ENCODE measurements at places on chromosomes 3 and 15.

DNA sequence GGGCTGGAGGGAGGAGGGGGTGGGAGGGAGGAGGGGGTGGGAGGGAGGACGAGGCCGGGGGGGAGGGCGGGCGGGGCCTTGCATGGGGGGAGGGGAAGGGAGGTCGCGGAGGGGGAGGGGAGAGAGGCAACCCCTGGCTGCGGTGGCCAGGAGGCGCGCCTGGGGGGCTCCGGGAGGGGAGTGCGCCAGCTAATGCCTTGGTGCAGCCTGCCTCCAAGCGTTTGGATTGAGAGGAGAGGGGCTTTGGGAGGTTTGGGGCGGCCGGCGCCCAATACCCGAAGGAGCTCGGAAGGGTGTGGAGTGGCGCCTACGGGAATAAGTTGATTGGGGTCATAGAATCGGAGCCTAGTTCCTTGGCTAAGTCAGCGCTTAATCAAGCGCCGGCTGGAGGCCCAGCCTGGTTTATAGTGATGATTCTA is 557 bp downstream of the TFG start:
- DNase-seq = no peak

GRCh38 chr3:158127250-158128219 is 17.6 kb downstream of the RSRC1 start:
- no peak for DNase-seq

- no peak for DNase-seq
These were observed 36.4 kb downstream of the MB21D2 start for GRCh38 chr3:192881159-192881786.

DNA sequence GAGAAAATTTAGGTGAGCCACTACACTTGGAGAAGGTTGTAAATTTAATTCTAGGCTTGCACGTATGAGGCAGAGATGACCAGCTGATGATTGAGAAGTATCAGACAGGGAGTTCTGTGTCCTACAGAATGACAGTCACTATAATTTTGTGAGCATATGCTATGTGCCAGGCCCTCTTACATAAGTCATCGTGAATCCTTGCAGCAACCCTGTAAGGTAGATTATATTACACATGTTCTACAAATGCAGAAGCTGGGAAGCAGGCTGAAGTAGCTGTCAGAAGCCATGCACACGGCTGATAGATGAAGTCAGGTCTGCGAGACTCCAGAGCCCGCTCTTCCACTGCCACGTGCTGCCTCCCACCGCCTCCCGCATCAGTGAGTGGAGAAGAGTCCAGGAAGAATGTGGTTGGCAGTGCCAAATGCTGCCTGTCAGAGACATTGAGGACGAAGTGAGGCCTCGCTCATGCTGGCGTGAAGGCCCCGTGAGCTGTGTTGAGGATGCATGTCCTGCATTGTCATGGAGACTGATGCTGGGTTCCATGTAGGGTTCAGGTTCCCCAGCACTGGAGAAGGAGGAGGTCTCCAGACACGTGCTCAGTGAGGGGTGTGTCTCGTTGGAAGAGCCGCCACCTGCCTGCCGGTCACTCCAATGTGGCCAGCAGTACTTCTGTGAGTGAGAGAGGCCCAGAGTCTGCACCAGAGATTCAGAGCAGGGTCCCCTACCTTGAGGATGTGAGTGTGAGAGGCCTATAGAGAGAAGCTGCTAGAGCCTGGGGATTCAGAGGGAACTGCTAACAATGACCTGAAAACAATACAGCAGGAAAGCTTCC is 123.3 kb upstream of the PLXNA1 start:
- DNase-seq = no peak

- DNase-seq = no peak
These were observed 12.7 kb upstream of the CPA3 start for GRCh38 chr3:148852271-148852992.

GRCh38 chr3:18633002-18633401 is 207.9 kb upstream of the SATB1 start:
- DNase-seq = no peak

DNA sequence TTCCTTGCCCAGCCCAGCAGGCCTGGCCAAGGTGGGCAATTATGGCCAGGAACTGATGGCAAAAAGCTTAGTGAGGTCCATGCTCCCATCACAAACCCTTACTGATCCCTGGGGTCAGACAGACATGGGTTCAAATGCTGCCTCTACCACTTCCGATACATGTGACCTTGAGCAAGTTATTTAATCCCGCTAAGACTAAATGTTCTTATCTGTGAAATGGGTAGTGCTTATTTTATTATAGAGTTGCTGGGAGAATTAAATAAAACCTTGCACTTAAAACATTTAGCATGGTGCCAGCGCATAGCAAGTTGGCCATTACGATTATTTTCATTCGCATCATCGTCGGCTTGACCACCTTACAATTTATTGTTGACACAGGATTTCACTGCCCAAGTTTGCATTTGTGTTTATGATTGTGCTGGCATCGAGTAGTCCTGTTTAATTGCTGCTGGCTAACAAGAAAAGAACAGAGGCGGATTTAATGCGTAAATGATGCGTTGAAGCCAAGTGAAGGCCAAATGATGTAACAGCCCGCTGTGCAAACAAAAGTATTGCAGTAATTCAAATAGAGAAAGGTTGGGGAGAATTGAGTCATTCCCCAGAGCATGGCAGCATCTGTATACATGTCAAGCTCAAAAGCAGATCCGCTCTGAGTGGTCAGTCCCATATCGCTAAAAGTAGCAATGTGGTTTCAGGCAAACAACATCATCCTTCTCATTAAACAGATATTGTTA is 7.3 kb upstream of the FURIN start:
- no peak for DNase-seq

GRCh38 chr15:64193971-64194370 is 31.1 kb upstream of the PPIB start:
- no peak for DNase-seq

- no peak for DNase-seq
These were observed 46.9 kb downstream of the IFT57 start for GRCh38 chr3:108175352-108175751.

GRCh38 chr3:40741729-40742128 is 217.0 kb downstream of the ZNF621 start:
- DNase-seq = no peak

- no peak for DNase-seq
These were observed 200.7 kb upstream of the NSMCE3 start for GRCh38 chr15:29470311-29470710.

DNA sequence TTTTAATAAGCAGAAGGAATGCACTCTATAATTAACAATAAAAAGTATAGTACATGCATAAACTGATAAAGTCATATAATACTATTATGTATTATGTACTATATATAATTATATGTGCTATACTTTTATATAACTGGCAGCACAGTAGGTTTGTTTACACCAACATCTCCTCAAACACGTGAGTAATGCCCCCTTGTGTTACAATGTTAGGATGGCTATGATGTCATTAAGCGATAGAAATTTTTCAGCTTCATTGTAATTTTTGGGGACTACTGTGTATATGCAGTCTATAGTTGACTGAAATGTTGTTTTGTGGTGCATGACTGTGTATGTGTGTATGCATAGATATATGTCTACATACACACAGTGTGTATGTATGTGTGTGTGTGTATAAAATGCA is 100.6 kb downstream of the SLMAP start:
- no peak for DNase-seq

DNA sequence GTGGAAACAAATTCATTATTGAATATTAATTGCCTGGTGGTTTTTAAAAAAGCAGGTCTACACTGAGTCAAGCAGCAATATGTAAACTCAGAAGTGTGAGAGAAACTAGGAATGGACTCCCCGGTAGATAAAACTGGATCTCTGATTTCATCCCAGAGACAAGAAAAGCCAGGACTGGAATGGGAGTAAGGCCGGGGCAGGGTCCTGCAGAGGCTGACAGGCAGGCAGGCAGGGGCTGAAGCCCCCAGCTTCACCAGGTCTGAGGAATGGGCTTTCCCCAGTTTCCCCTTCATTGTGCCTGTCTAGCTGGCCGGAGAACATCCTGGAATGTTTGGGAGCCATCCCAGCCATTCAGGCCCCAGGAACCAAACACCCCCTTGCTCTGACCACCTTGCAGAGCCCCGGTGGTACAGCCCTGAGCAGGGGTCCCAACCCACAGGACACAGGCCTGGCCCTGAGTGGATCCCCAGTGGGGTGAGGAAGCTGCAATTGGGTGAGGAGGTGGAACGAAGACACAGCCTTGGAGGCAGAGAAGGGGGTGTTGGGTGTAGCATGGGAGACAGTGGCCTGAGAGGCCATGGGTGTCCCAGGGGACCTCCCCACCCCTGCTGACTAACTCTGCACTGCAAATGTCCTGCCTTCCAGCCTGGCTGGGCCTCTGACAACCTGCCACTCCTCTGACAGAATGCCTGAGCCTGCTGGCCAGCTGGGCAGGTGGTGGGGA is 31.7 kb upstream of the XYLB start:
- DNase-seq = no peak

DNA sequence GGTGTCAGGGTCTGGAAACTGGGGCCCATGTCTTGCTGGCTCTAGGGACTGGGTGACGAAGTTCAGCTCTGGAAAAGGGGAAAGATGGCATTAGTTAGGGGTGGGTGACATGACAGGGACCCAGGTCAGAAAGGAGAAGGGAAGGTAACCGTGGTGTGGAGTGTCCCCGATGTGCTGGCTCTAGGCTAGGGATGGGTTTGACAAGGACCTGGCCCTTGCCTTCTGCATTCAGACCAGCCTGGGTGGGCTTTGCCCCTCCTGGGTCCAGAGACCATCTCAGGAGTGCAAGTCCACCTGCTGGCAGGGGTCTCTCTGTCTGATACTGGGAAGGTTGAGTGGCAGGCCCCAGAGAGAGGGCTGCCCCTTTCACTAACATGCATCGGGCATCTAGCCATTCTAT is 28.7 kb upstream of the ATP2B2 start:
- DNase-seq = no peak

GRCh38 chr15:65528461-65529060 is 1.7 kb upstream of the HACD3 start:
- no peak for DNase-seq

DNA sequence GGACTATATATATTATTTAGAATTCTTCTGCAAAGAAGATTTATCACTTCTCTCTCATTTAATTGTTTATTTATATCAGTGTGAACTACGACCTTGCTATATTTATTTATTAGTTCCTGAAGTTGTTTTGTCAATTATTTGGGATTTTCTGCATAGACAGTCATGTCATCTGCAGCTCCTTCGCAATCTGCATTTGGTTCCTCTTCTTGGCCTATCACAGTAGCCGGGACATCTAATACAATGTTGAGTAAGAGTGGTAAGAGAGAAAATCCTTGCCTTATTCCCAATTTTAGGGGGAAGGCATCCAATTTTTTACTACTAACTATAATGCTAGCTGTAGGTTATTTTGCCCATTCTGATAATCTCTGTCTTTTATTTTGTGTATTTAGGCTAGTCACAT is 39.4 kb downstream of the FOXL2 start:
- DNase-seq = no peak

Measured in activated CD4-positive, CD25-positive, alpha-beta regulatory T cell (primary cell).